ENCODE measurements at places on chromosomes 13 and 19. TPM values are rescaled to one million over a fixed set of nuclear protein-coding genes. Genes with fewer than 3 reads are reported as not detected.

Gene ZNF480
- total RNA-seq: 2.7 TPM

Gene MYO1F
- under 0.01 TPM for total RNA-seq

Gene ZNF486
- 5.3 TPM for total RNA-seq

Gene RNU6-9
- not detected for total RNA-seq

Gene NTF4
- total RNA-seq: not detected

Gene OR10H1
- not detected for total RNA-seq

Gene HIPK4
- 0.14 TPM for total RNA-seq

Gene ATP1A3
- 0.14 TPM for total RNA-seq

Gene CAMSAP3
- total RNA-seq: not detected

Gene OR7D2
- not detected for total RNA-seq
